ENCODE measurements at places on chromosomes 2 and 18. TPM values are rescaled to one million over a fixed set of nuclear protein-coding genes. Genes with fewer than 3 reads are reported as not detected.

DNA sequence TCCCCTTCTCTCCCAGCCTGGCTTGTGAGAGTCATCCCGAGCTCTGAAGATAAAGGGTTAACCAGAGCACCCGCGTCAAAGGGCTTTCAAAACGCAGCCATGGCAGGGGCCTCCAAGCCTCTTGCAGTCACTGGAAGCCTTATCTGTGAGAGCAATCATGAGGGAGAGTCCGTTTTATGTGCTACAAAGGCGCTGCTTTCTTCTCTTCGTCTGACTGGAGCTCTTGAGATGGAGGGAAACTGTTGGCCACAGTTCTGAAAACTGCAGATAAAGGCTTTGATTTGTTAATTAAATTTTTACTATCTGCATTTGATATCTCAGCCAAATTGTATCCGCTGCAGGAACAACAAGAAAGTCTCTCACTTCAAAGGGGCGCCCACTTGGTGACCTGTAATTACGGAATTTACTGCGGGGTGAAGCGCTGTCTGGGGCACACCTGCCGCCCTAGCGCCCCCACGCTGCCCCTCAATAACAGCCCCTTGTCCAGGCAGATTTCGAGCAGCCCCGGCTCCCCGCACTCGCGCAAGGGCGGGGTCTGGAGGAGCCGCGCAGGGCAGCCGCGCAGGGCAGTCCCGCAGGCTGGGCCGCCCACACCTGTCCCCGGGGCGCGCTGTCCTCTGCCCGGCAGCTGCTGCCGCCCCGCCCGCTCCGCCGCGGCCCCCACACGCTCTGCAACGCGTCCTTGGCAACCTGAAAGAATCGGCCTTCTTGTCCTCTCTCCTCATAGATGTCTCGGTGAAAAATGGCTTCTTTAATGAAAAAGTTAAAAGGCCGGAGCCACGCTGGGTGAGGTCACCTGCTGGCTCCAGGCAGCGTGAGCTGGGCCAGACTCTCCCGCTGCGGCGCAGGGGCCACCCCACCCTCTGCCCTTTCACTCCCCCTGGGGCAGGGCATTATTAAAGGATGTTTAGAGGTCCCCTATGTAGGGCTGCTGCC lies 217.9 kb downstream of the VAPA start:
- DNase-seq: peak; percentile 17

Gene KATNAL2
- 11.3 TPM for polyA plus RNA-seq

GRCh38 chr2:239014458-239015217 lies 166.8 kb downstream of the TWIST2 start:
- no peak for DNase-seq

DNA sequence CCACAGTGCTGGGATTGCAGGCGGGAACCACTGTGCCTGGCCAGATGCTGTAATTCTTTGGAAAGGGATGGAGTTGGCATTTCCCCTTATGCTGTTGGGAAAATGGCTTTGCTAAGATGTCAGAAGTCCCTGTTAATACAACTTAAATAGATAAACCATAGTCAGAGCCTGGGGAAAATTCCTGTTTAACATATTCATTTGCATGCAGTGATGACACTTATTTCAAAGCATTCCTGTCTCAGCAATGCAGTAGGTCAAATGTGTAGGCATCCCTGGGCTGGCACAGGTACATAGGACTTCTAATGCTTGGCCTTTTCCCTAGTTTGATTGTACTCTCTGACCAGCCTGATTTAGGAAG lies 38.6 kb downstream of the RAMP1 start:
- DNase-seq: no peak

- no peak for DNase-seq
These were observed 9.1 kb downstream of the EPG5 start for GRCh38 chr18:45958027-45958426.

GRCh38 chr2:177547122-177547521 lies 154.5 kb downstream of the AGPS start:
- DNase-seq: no peak
